ENCODE measurements at places on chromosomes 1 and 21. TPM values are rescaled to one million over a fixed set of nuclear protein-coding genes. Genes with fewer than 3 reads are reported as not detected.

The SNIP1 gene
- 32.0 TPM for total RNA-seq

GRCh38 chr1:184545601-184546000 is 158.8 kb downstream of the C1orf21 start:
- peak; percentile 83 for DNase-seq
- H3K27ac ChIP-seq = peak overlapping the region; percentile 57
- H3K4me1 ChIP-seq = peaks cover 26% of the 10 kb centered on the region
- H3K4me3 ChIP-seq = peak overlapping the region; percentile 39
- peaks cover 18% of the 10 kb centered on the region for H3K36me3 ChIP-seq

- no peaks in the 10 kb centered on the region for H3K4me1 ChIP-seq
- H3K27me3 ChIP-seq = no peaks in the 10 kb centered on the region
- H3K4me3 ChIP-seq = no peak overlapping the region
- no peaks in the 10 kb centered on the region for H3K36me3 ChIP-seq
- no peak for DNase-seq
These were observed 694.2 kb downstream of the BRINP3 start for GRCh38 chr1:189783456-189783855.

The MRPL9 gene
- total RNA-seq = 145 TPM

DNA sequence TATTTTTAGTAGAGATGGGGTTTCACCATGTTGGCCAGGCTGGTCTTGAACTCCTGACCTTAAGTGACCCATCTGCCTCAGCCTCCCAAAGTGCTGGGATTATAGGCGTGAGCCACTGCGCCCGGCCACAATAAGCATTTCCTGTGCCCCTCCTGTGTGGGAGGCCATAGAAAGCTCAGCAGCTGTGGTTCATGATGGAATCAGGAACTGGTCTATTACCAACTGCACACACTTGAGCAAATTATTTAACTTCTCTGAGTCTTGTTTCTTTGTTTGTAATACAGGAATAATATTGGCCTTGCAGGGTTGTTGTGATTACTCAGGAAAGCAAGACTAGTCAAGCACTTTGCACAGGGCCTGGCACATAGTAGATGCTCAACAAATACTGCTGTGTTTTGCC is 15.0 kb downstream of the RHBG start:
- H3K4me3 ChIP-seq = no peak overlapping the region
- H3K27me3 ChIP-seq = no peaks in the 10 kb centered on the region
- peaks cover 11% of the 10 kb centered on the region for H3K4me1 ChIP-seq
- no peak for DNase-seq
- H3K27ac ChIP-seq = no peak overlapping the region

- H3K27me3 ChIP-seq = peaks cover 27% of the 10 kb centered on the region
- H3K4me3 ChIP-seq = no peak overlapping the region
- H3K27ac ChIP-seq = no peak overlapping the region
- H3K36me3 ChIP-seq = no peaks in the 10 kb centered on the region
- no peaks in the 10 kb centered on the region for H3K4me1 ChIP-seq
These were observed 317.6 kb upstream of the PROX1 start for GRCh38 chr1:213669964-213670691.

DNA sequence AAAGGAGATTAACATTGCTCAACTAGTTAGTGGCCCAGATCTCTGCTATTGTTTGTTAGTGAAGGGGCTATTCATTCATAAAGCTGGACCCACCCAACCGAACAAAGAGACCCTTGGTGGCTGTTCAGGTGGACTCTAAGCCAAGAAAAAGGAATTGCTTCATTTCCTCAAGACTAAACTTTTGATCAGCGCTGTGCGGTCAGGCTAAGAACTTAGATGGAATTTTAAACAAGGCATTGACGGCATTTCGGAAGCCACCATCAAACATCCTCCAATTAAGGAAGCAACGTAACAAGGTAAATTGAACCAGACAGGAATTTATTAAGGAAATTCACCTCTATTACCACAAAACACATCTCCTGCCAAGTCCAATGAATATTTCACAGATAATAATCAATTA is 19.9 kb upstream of the SHCBP1L start:
- no peaks in the 10 kb centered on the region for H3K27me3 ChIP-seq
- no peak overlapping the region for H3K4me3 ChIP-seq
- no peak overlapping the region for H3K27ac ChIP-seq
- H3K4me1 ChIP-seq = peaks cover 23% of the 10 kb centered on the region
- H3K36me3 ChIP-seq = no peaks in the 10 kb centered on the region

DNA sequence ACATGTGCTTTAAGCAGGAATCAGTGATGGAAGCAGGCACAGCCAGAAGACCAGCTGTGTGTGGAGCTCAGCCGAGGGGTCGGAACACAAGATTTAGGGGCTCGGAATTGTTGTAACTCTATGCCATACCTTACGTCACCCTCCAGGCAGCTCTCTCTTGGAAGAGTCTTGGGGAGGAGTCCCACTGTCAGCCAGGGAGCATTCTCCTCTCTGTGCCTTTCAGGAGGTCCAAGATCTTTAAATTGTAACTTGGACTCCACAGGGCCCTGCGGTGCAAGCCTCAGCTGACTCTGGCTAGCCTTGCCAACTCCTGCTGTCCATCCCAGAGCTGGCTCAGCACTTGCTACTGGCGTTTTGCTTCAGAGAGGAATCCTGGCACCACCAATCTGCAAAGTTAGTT is 26.4 kb upstream of the ROR1 start:
- no peak for DNase-seq
- peaks cover 6% of the 10 kb centered on the region for H3K4me1 ChIP-seq
- no peaks in the 10 kb centered on the region for H3K27me3 ChIP-seq

The OR2L8 gene
- total RNA-seq = not detected

- no peaks in the 10 kb centered on the region for H3K36me3 ChIP-seq
- no peak overlapping the region for H3K4me3 ChIP-seq
- no peak for DNase-seq
- peaks cover 8% of the 10 kb centered on the region for H3K27me3 ChIP-seq
- no peaks in the 10 kb centered on the region for H3K4me1 ChIP-seq
These were observed 204.2 kb downstream of the PTGER3 start for GRCh38 chr1:70843452-70843851.

- DNase-seq = peak; percentile 34
- H3K27ac ChIP-seq = no peak overlapping the region
- H3K27me3 ChIP-seq = no peaks in the 10 kb centered on the region
These were observed 414.6 kb upstream of the PTBP2 start for GRCh38 chr1:96306809-96307560.

The CD5L gene
- total RNA-seq = not detected

DNA sequence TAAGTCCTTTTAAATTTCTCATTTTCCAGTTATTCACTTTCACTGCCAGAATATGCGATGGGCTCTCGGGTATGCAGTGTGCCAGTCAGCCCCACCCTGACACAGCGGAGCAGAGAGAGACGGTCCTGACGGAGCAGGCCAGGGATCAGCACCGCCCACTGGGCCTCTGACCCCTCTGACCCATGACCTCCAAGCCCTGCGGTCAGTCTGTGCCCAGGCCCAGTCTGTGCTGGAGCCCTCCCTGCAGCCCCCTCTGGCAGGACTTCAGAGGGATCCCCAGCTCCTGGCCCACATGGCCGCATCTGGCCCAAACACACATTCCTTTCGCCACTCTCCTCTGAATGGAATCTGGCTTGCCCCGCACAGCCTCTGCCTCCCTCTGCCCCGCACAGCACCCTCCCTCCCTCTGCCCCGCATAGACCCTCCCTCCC is 43.4 kb upstream of the COL6A2 start:
- no peak overlapping the region for H3K27ac ChIP-seq
- H3K27me3 ChIP-seq = no peaks in the 10 kb centered on the region
- no peaks in the 10 kb centered on the region for H3K4me1 ChIP-seq

DNA sequence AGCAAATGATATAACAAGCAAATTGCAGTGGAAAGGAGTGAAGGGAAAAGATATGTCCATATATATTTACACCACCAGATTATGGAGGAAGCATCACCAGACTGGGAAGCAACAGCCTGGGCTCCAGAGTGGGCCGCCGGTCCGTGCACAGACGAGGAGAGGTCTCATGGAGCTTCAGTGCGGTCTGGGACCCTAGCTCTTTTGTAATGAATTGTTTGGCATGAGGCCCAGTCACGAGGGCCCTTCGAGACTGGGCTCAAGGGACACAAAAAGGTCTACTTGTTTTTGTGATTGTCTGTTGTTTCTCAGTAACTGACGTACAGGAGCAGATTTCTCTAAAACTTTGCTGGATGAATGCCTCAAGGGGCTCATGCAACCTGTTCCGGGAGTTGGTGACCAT is 12.9 kb upstream of the STUM start:
- H3K4me3 ChIP-seq = no peak overlapping the region
- DNase-seq = no peak
- peaks cover 17% of the 10 kb centered on the region for H3K27me3 ChIP-seq
- no peak overlapping the region for H3K27ac ChIP-seq
- H3K4me1 ChIP-seq = no peaks in the 10 kb centered on the region

DNA sequence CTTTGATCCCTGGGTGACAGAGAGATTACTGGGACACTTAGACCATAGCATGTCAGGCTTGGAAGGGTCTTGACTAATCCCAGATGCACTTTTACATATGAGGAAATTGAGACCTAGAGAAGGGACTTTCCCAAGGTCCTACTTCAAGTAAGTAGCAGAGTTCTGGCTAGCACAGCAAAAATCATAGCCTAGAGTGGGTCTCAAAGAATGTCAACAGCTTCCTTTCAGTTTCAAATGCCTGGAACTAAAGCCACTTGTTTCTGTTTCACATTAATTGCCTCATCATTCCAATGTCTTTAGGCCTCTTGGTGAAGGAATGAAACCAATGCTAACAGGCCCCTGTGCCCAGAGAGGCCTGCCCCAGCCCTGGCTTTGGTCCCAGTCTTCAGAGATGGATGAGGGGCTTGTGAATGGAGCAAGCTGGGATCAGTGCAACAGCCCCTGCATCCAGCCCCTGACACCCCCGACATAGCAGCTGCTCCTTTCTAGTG is 26.6 kb downstream of the ATF3 start:
- H3K4me1 ChIP-seq = peaks cover 16% of the 10 kb centered on the region
- no peak overlapping the region for H3K4me3 ChIP-seq
- H3K27me3 ChIP-seq = peaks cover 27% of the 10 kb centered on the region

DNA sequence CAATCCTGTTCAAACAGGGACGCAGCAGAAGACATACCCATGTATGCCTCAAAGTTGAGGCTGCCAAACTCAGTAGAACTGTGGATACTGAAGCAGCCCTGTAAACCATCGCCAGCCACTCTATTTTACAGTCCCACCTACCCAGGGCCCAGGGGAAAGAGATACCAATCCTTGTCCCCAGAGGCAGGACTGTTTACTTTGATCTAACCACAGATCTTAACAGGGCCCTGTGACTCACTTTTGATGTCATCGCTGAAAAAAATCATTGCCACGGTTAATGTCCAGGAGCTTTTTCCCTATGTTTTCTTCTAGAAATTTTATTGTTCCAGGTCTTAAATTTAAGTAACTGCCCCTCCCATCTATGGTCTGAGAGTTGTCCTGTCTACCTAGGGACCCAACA is 538.4 kb upstream of the NCAM2 start:
- no peaks in the 10 kb centered on the region for H3K36me3 ChIP-seq
- H3K4me3 ChIP-seq = no peak overlapping the region
- H3K27ac ChIP-seq = no peak overlapping the region
- peak; percentile 29 for DNase-seq

DNA sequence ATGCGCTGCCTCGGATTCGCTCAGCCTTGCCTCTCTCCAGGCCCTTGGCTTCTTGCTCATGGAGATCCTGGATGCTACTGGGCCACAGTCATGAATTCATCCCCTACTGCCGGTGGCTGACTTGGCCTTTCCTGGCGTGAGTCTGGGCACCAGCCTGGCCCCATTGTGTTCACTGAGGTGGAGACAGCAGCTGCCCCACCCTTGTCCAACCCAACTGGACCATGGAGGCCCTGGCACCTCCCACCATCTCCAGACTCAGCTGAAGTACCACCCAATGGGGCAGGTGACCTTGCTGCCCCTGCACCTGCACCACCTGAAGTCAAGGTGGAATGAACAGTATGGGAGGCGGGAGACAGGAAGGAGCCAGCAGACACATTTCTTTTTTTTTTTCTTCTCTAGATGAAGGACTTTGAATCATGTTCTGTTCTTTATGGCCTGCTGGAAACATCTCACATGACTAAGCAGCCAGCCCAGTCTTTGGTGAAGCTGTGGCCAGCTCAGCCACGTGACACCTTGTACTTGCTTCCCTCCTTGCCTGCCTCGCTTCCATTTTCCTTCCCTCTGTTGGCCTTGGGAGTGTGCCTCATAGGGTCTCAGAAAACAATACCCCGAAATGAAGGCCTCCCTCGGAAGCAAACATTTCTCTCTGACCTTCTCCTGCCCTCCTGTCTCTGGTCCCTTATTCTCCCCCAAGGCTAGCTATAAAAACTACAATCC is 3.8 kb upstream of the SLC30A2 start:
- DNase-seq = no peak
- H3K36me3 ChIP-seq = no peaks in the 10 kb centered on the region
- no peak overlapping the region for H3K27ac ChIP-seq
- H3K4me1 ChIP-seq = no peaks in the 10 kb centered on the region
- H3K4me3 ChIP-seq = no peak overlapping the region
- H3K27me3 ChIP-seq = peaks cover 49% of the 10 kb centered on the region

The CDC42SE1 gene
- total RNA-seq = 139 TPM

DNA sequence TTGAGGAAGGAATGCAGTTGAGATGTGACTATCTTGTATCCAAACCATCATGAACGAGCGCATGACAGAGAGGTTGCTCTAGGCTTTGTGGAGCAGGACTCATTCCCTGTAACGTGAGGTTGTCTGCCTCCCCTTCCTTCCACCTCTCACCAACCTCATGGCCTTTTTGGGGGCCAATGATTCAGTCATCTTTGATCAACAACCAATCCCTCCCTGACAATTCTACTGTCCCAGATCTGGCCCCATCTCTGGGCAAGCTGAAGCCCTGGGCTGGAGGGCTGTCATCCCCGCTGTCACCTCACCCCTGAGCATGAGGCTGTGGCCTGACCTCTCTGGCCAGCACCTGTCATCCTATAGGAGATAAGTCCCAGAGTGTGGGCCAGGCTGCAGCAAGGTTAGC is 19.7 kb downstream of the MTARC1 start:
- no peak overlapping the region for H3K27ac ChIP-seq
- no peaks in the 10 kb centered on the region for H3K4me1 ChIP-seq

GRCh38 chr21:33840771-33841170 is 74.8 kb downstream of the ATP5PO start:
- DNase-seq = no peak
- peaks cover 7% of the 10 kb centered on the region for H3K4me1 ChIP-seq
- H3K36me3 ChIP-seq = peaks cover 19% of the 10 kb centered on the region
- H3K27ac ChIP-seq = no peak overlapping the region
- H3K27me3 ChIP-seq = no peaks in the 10 kb centered on the region
- H3K4me3 ChIP-seq = no peak overlapping the region

GRCh38 chr1:201594575-201595245 is 55.8 kb downstream of the NAV1 start:
- H3K4me3 ChIP-seq = peak overlapping the region; percentile 39
- peaks cover 10% of the 10 kb centered on the region for H3K27me3 ChIP-seq
- H3K36me3 ChIP-seq = peaks cover 14% of the 10 kb centered on the region
- H3K27ac ChIP-seq = peak overlapping the region; percentile 52
- H3K4me1 ChIP-seq = peaks cover 61% of the 10 kb centered on the region
